ENCODE measurements at places on chromosomes 7 and 10.

DNA sequence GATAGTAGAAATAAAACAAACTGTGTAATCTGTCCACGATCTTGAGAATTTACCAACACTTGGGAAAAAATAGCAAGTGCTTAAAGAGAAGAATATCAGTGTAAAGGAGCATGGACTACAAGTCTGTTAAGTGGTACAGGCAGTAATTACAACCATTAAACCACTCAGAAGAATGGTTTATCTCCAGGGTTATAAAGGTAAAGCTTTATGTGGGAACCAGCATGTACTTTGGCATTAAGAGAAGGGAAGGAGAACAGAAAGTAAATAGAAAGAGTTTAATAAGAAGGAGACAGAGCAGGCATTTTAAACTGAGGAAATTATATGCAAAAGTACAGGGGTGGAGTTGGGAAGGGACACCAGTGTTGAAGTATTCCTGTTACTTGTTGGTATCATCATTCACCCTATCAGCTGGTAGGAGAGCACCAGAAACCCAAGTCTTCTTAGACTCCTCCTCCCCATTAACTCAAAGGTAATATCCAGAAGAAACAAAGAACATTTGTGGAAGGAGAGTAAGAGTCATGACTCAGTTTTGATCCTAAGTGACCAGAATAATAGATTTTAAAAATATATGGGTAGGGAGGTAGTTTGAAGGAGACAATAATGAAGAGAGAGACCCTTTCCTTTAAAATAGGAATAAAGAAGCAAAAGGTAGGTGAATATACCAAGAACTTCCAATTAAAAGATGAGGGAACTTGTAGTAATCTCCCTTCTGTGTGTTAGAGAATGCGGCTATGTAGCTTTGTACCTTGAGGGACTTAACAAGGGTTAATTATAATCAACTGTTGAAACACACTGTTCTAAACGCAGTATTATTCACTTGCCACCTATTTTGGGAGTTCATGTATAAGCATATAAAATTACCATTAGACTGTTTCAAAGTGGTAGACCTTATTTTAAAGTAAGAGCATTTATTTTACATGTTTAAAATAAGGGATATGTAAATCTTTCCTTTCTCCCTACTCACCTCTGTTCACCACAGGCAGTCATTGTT lies 92.1 kb upstream of the STRIP2 start:
- no peak for DNase-seq

DNA sequence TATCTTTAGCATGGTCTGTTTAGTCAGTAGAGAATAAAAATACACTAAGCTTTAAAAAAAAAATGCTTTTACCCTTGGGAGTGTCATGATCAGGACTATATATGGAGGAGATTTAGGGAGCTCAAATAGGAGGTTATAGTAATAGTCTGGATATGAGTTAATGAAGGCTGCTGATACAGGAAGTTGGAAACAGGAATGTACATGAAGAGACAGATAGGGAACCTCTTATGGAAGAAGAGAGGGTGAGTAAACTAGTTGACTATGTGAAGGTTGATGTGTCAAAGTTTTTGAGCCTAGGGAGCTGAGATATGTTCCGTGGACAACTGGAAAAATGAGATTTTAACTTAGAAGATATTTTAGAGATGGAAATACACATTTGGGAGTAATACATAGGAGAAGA lies 472.0 kb upstream of the FZD8 start:
- DNase-seq: no peak

- DNase-seq: no peak
These were observed 55.3 kb upstream of the ZNF438 start for GRCh38 chr10:31087011-31087410.

DNA sequence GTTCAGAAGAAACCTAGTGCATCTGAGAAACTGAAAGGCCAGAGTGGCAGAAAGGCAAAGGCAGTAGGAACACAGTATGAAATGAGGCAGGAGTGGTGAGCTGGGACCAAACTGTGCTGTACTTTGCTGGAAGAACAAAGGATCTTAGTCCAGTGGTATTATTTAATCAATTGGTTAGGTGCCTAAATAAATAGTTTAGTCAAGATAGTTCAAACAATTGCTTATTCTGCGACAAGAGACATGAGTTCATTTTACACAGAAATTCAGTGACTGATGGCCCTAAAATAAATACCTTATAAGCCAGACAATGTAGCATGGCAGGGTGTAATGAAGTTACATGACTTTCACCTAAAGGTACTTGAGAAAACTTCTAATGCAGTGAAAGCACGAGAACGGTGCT lies 181.8 kb upstream of the LRRN3 start:
- DNase-seq: no peak

- DNase-seq: no peak
These were observed 168.7 kb upstream of the ITGB1 start for GRCh38 chr10:33126742-33127141.

All from tibial artery (tissue), 4 donors.